ENCODE measurements at places on chromosomes 2 and 18.

- DNase-seq, result no peak
These were observed 2.9 kb upstream of the ME2 start for GRCh38 chr18:50875966-50876536.

DNA sequence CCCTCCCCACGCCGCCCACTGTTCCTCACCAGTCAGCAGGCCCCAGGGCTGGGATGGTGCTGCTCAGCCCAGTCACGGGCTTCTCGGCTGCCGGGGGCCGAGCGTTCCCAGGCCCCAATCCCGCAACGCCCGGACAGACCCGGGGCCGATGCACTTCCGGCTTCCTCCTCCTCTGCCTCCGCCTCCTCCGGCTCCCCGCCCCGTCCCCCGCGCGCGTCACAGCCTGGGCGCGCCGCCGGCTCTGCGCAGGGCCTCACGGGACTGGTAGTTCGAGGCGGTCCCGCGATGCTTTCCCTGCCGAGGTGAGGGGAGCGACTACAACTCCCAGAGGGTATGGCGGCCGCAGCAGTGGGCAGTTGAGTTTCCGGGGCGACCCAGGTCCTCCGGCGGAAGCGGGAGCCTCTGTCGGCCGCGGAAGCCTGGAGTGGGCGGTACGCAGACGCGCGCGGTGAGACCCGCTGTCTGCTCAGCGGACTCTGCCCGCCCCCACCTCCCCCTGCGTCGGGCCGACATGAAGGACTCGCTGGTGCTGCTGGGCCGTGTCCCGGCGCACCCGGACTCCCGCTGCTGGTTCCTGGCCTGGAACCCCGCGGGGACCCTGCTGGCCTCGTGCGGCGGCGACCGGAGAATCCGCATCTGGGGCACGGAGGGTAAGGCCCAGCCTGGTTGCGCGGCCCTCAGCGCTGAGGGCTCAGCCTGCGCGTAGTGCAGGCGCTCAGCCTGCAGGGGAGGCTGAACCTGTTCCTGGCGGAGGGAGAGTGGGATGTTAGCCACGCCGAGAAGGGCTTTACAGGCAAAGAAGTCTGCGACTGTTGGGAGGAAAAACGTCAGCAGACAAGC lies at the start of the genes CIAO1 and TMEM127:
CIAO1 (plus strand) TSS at position 386 of the 840 bp plus-strand sequence; CDS start at position 512, 126 bp downstream.
TMEM127 (minus strand) TSS at position 158 of the 840 bp plus-strand sequence. CDS start 616 bp downstream, outside the sequence.
- peak; percentile 98 for DNase-seq

DNA sequence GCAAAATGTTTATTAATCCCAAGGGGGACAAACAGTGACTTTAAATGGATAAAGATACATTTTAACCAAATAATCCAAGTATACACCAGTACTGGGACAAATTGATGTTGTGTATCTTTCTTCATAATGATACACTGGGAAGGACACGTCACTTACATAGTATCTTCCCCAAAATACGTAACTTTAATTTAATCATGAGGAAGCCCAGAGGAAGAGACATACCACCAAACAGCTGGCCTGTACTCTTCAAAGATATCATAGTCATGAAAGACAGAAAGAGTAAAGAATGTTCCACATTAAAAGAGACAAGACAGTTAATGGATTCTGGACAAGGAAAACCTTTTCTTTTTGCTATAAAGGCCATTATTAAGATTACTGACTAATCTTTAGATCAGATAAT lies 37.1 kb downstream of the AGFG1 start:
- no peak for DNase-seq

DNA sequence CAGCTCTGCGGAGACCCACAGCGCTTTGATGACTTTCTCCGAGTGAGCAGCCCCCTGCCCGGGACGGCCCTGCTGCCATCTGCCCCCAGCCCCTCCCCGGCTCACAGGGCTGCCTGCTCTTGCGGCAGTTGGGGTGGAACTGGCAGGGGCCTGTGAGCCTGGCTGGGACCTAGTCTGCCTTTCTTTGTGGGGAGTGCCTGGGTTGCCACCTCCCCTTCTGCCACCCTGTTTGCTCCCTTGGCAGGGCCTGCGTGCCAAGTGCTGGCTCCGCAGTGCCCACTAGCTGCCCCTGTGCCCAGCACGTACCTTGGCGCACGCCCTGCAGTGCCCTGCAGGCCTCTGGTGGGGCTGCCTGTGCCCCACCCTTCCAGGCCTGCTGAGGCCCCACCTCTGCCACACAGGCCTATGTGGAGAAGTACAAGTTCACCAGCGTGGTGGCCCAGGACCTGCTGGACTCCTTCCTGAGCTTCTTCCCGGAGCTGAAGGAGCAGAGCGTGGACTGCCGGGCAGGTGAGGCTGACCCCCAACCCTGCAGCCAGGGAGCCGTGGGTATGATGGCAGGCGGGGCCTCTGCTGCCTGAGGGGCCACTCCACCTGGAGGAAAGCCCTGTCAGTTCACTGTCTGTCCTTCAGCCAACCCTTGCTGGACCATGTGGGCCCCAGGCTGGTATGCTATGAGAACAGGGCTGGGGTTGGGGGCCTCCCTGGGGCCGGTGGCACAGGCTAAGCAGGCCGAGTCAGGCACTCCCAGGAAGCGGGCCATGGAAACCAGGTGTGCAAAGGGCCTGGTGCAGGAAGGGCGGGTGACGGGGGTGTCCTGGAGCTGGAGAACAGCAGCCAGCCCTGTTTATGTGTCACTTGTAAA lies 7.0 kb downstream of the RNPEPL1 start:
- DNase-seq, result no peak

DNA sequence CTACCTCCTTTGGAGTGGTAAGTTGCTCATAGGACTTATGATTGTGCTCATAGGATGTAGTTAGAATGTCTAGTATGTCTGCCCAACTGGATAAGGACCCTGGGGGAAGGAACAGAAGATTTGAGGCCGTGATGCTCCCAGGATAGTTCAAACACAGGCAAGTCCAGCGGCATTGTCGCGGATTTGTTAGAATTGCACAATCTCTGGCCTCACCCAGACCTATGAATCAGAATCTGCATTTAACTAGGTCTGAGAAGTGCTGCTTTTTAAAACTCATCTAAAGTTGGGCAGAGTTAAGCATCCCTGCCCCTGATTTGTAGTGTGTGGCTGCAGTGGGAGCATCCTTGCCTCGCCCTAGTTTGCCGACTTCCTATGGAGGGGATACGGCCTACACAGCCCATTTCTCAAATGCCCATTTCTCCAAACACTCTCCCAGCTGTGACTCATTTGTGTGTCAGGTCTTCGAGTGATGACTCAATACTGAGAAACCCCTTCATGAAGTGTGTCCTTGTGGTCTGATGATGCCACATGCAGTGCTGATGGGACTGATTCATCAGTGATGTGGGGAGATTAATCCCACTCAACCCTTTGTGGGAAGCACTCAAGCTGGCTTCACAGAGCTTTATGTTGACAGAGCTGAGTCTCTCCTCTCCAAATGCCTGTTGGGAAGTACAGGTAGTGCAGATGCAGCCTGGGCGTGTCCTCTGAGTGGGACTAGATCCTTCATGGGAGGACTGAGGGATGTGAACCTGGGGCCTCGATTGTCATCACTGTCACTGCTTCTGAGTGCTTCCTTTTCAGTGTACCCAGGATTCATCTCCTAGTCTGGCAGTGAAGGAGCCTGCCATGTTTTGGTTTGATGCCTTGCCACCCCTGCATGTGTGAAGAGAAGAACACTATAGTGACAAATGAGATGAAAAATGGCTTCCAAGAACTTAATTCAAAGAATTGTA lies 18.7 kb downstream of the SMIM21 start:
- peak; percentile 100 for DNase-seq

GRCh38 chr2:105224444-105224843 lies 17.1 kb upstream of the GPR45 start:
- no peak for DNase-seq

DNA sequence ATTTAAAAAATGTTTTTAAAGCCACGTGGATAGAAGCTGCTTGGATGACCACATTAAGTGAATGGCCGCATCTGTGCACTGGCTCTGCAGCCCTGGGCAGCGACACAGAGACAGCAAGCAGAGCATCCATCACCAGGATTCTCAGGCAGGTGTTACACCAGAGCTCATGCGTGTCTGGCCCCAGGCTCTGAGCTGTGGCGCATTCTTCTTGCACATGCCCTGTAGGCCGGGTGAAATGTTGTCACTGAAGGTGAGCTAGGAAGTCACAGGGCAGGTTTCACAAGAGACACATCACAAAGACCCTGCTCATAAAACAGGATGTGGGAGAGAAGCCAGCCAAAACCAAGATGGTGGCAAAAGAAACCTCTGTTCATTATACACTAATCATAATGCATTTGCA lies 8.4 kb upstream of the PXDN start:
- no peak for DNase-seq

GRCh38 chr2:137229834-137230233 lies 464.5 kb downstream of the THSD7B start:
- DNase-seq, result no peak
